ENCODE measurements at places on chromosomes 12 and 14.

- no peak for DNase-seq
- H3K36me3 ChIP-seq = no peaks in the 10 kb centered on the region
- H3K4me3 ChIP-seq = no peak overlapping the region
- H3K27ac ChIP-seq = no peak overlapping the region
- H3K27me3 ChIP-seq = no peaks in the 10 kb centered on the region
Observed at GRCh38 chr14:36747411-36748184, 85.9 kb downstream of the PAX9 start.

DNA sequence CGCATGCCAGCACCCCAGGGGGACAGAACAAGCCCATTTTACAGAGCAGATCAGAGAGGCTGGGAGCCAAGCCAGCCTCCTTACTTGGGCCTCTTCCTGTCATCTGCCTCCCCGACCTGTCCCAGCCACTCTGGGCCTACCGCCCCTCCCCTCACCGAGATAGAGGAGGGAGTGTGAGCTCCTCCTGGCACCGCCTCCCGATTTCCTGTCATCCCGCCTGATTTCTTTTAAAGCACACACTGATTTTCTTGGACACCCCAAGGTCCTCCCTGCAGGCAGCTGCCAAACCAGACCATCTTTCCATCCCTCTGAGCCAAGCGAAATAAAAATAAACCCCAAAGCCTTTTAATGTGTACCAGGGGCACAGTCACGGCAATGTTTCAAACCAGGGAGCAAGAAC, 108.4 kb downstream of the RFLNA start:
- no peak for DNase-seq
- no peaks in the 10 kb centered on the region for H3K27me3 ChIP-seq
- peaks cover 18% of the 10 kb centered on the region for H3K36me3 ChIP-seq
- no peak overlapping the region for H3K4me3 ChIP-seq
- H3K27ac ChIP-seq = no peak overlapping the region

GRCh38 chr14:53668897-53669296, 287.7 kb downstream of the BMP4 start:
- no peak overlapping the region for H3K27ac ChIP-seq
- no peaks in the 10 kb centered on the region for H3K4me1 ChIP-seq
- H3K36me3 ChIP-seq = no peaks in the 10 kb centered on the region
- no peak overlapping the region for H3K4me3 ChIP-seq
- no peaks in the 10 kb centered on the region for H3K27me3 ChIP-seq

DNA sequence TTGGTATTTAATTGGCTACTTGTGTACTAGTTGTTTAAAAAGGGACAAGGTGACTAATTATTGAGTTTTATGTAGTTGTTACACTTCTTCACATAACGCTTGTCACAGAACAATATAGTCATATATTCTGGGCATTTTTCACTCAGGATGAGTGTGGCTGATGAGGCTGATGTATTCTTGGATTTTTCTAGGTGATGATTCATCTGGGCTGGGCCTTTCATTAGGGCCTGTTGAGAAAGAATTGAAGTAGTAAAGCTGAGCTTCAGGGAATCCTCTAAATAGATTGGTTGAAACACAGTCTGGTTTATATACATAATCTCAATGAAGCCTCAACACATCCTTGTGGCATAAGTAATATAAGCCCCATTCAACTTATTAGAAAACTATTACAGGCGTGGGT, 445.7 kb downstream of the DAD1 start:
- H3K36me3 ChIP-seq = no peaks in the 10 kb centered on the region
- no peak overlapping the region for H3K4me3 ChIP-seq
- peaks cover 7% of the 10 kb centered on the region for H3K27me3 ChIP-seq
- no peak overlapping the region for H3K27ac ChIP-seq
- peaks cover 5% of the 10 kb centered on the region for H3K4me1 ChIP-seq
- no peak for DNase-seq

GRCh38 chr14:60668431-60669112, 19.3 kb upstream of the SIX1 start:
- peaks cover 28% of the 10 kb centered on the region for H3K27me3 ChIP-seq
- H3K4me3 ChIP-seq = no peak overlapping the region
- H3K27ac ChIP-seq = no peak overlapping the region
- no peaks in the 10 kb centered on the region for H3K36me3 ChIP-seq
- DNase-seq = no peak

GRCh38 chr12:54197010-54197409, 8.2 kb upstream of the SMUG1 start:
- H3K4me1 ChIP-seq = no peaks in the 10 kb centered on the region
- H3K27me3 ChIP-seq = peaks cover 96% of the 10 kb centered on the region
- H3K4me3 ChIP-seq = no peak overlapping the region
- no peak for DNase-seq

DNA sequence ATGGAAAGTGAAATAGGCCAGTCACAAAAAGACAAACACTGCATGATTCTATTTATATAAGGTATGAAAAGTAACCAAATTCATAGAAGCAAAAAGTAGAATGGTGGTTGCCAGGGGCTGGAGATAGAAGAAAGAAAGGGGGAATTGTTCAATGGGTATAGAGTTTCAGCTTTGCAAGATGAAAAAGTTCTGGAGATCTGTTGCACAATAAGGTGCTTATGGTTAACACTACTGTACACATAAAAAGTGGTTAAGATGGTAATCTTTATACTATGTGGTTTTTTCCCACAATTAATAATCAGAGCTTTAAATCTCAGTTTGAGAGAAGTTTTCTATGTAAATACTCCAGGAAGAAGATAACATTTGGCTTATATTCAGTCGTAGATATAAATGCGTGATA, 73.4 kb downstream of the SLC38A4 start:
- no peaks in the 10 kb centered on the region for H3K27me3 ChIP-seq
- H3K27ac ChIP-seq = no peak overlapping the region
- no peak for DNase-seq
- H3K4me1 ChIP-seq = no peaks in the 10 kb centered on the region
- H3K4me3 ChIP-seq = no peak overlapping the region
- H3K36me3 ChIP-seq = no peaks in the 10 kb centered on the region

GRCh38 chr12:4270831-4271716, 2.5 kb upstream of the CCND2 start:
- peaks cover 16% of the 10 kb centered on the region for H3K4me1 ChIP-seq
- peak overlapping the region; percentile 99 for H3K4me3 ChIP-seq
- DNase-seq = peak; percentile 68
- peaks cover 15% of the 10 kb centered on the region for H3K36me3 ChIP-seq

- DNase-seq = no peak
- H3K36me3 ChIP-seq = no peaks in the 10 kb centered on the region
- H3K4me3 ChIP-seq = no peak overlapping the region
- H3K4me1 ChIP-seq = no peaks in the 10 kb centered on the region
- no peak overlapping the region for H3K27ac ChIP-seq
- H3K27me3 ChIP-seq = peaks cover 29% of the 10 kb centered on the region
Observed at GRCh38 chr14:99349721-99350495, 77.9 kb upstream of the BCL11B start.

DNA sequence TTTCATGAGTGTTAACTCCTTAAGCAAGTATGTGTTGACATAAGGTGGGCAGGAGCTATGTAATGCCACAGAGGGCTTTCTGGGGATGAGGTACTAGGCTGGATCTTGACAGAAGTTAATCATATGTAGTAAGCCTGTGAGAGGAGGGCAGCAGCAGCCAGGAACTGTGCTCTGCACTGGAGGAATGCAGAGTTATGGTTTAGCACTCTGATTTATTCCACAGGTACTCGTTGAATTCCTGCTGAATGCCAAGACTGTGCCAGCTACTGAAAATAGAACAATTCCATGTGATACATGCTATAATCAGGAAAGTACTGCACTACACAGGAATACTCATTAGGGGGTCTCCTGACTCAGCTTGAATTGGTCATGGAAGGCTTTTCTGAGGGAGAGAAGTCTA, 58.7 kb downstream of the SUSD6 start:
- no peak overlapping the region for H3K27ac ChIP-seq
- H3K4me3 ChIP-seq = no peak overlapping the region
- no peaks in the 10 kb centered on the region for H3K27me3 ChIP-seq
- no peak for DNase-seq
- peaks cover 93% of the 10 kb centered on the region for H3K4me1 ChIP-seq

DNA sequence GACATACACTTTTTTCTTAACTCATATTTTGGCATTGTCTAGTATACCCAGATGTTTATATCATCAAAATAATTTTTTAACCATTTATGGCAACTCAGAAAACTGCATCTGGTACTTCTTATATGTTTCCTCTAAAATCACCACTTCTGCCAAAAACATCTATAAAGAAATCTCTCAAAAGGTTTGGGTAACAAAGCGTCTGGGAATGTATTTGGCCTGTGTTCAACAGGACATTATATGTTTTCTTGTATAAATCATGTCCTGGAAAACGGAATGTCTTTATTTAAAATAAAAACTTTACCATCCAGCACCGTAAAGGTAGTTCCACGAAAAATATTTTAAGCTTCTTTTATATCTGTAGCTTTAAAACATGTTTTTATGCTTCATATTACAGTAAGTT, 36.1 kb upstream of the FBLN5 start:
- H3K27me3 ChIP-seq = no peaks in the 10 kb centered on the region
- peaks cover 53% of the 10 kb centered on the region for H3K36me3 ChIP-seq
- H3K27ac ChIP-seq = no peak overlapping the region
- no peak for DNase-seq

- no peaks in the 10 kb centered on the region for H3K36me3 ChIP-seq
- H3K4me3 ChIP-seq = no peak overlapping the region
- DNase-seq = no peak
- no peak overlapping the region for H3K27ac ChIP-seq
Observed at GRCh38 chr12:66055837-66056319, 74.7 kb downstream of the LLPH start.

DNA sequence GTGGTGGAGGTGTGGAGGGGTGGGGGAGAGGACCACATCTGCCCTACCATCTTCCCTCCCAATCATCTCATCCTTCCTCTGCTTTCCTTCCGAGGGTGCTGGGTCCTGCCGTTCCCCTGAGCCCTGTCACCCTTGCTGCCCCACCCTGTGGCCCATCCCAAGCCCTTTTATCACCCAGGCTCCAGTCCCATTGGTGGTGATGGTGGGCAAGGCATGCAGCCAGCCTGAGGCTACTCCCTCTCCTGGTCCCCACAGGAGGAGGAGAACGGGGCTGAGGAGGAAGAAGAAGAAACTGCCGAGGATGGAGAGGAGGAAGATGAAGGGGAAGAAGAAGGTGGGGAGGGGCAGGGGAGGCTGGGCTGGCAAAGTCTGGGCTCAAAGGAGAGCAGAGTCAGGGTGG, 2.7 kb upstream of the LAG3 start:
- H3K4me1 ChIP-seq = peaks cover 64% of the 10 kb centered on the region
- H3K27ac ChIP-seq = no peak overlapping the region
- H3K27me3 ChIP-seq = peaks cover 96% of the 10 kb centered on the region
- DNase-seq = no peak

DNA sequence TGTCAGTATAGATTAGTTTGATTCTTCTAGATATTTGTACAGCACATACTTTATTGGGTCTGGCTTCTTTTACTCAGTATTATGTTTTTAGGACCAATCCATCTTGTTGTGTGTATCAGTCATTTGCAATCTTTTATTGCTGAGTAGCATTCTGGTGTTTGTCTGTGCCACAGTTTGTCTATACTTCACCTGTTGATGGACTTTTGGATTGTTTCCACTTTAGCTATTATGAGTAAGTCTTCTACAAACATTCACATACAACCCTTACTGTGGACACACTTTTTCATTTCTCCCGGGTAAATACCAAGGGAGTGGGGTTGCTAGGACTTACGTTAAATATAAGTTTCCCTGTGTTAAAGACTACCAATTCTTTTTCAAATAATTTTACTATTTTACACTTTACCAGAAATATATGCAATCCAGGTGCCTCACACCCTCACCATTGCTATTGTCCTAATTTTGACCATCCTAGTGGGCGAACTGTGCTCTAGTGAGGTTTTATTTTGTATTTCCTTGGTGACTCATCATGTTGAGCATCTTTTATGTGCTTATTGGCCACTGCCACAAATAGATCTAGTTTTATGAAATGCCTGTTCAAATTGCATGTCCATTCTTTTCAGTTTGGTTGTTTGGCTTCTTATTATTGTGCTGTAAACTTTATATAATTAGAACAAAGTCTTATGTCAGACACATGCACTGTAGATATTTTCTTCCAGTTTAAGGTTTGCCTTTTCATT, 304.7 kb upstream of the TMTC1 start:
- no peaks in the 10 kb centered on the region for H3K27me3 ChIP-seq
- no peak for DNase-seq
- no peak overlapping the region for H3K27ac ChIP-seq
- no peaks in the 10 kb centered on the region for H3K36me3 ChIP-seq

GRCh38 chr14:64786296-64787149, 82.3 kb downstream of the PLEKHG3 start:
- no peaks in the 10 kb centered on the region for H3K4me1 ChIP-seq
- H3K36me3 ChIP-seq = no peaks in the 10 kb centered on the region
- H3K27ac ChIP-seq = no peak overlapping the region
- DNase-seq = no peak

DNA sequence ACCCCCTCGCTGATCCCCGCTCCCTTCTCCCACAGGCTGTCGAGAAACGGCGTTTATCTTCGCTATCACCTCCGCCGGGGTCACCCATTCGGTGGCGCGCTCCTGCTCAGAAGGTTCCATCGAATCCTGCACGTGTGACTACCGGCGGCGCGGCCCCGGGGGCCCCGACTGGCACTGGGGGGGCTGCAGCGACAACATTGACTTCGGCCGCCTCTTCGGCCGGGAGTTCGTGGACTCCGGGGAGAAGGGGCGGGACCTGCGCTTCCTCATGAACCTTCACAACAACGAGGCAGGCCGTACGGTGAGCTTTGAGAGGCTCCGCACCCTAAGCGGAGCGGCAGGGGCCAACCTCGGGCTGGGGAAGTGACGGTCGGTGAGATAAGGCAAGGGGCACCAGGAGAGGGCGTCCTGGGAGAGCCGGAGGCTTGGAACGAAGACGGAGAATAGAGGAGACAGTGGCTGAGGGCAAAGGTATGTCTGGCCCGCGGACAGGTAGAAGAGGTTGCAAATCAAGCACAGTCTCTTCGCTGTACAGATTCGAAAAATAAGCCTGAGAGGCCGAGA, 2.3 kb downstream of the WNT1 start:
- H3K27me3 ChIP-seq = peaks cover 100% of the 10 kb centered on the region
- H3K4me1 ChIP-seq = peaks cover 52% of the 10 kb centered on the region
- peaks cover 11% of the 10 kb centered on the region for H3K36me3 ChIP-seq
- H3K27ac ChIP-seq = peak overlapping the region; percentile 77
- peak; percentile 50 for DNase-seq

- no peak overlapping the region for H3K4me3 ChIP-seq
- no peak for DNase-seq
- no peaks in the 10 kb centered on the region for H3K4me1 ChIP-seq
- no peaks in the 10 kb centered on the region for H3K36me3 ChIP-seq
Observed at GRCh38 chr12:127546721-127547505, 720.1 kb upstream of the TMEM132C start.
